CD4-positive, CD25-positive, alpha-beta regulatory T cell (primary cell): ENCODE measurements at places on chromosomes 11 and 22. TPM values are rescaled to one million over a fixed set of nuclear protein-coding genes. Genes with fewer than 3 reads are reported as not detected.

The SLC1A2 gene
- total RNA-seq = not detected

The CCDC88B gene
- 144 TPM for total RNA-seq

The ARFIP2 gene
- total RNA-seq = 45.4 TPM

DNA sequence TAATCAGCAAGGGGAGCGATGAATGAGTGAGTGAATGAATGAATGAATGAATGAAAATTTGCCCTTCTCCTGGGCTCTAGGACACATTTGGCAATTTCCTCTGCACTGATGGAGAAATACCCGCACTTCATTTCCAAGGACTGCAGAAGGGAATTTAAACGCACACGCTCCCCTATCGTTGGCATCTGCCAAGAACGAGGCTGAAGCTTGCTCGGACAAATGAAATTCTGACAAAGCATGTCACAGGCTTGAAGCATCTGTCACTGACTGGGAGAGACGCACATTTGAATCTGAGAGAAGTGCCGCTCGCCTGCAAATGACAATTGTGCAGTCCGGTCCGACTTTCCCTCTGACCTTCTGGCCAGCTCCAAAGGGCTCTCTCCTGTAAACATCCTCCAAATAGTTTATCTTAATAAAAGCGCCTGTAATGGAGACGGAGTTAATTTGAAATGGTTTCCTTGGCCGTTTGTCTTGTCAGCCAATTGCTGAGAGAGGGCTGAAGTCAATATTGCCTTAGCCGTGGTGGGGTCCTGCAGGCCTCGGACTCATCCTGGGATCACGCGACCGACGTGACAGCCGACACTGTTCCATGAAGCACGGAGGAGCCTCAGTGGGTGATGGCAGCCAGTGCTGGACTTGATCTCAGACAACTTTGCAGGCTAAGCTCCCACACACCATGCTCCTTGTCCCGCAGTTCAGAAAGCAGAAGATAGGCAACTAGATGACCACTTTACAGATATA lies 260.7 kb downstream of the MN1 start:
- H3K4me1 ChIP-seq = no peaks in the 10 kb centered on the region
- no peak overlapping the region for H3K27ac ChIP-seq
- no peak overlapping the region for H3K4me3 ChIP-seq
- H3K27me3 ChIP-seq = no peaks in the 10 kb centered on the region

- H3K27ac ChIP-seq = no peak overlapping the region
- DNase-seq = no peak
- H3K4me3 ChIP-seq = no peak overlapping the region
- H3K4me1 ChIP-seq = peaks cover 10% of the 10 kb centered on the region
Measured at GRCh38 chr11:134385774-134386565, 26.1 kb downstream of the B3GAT1 start.

DNA sequence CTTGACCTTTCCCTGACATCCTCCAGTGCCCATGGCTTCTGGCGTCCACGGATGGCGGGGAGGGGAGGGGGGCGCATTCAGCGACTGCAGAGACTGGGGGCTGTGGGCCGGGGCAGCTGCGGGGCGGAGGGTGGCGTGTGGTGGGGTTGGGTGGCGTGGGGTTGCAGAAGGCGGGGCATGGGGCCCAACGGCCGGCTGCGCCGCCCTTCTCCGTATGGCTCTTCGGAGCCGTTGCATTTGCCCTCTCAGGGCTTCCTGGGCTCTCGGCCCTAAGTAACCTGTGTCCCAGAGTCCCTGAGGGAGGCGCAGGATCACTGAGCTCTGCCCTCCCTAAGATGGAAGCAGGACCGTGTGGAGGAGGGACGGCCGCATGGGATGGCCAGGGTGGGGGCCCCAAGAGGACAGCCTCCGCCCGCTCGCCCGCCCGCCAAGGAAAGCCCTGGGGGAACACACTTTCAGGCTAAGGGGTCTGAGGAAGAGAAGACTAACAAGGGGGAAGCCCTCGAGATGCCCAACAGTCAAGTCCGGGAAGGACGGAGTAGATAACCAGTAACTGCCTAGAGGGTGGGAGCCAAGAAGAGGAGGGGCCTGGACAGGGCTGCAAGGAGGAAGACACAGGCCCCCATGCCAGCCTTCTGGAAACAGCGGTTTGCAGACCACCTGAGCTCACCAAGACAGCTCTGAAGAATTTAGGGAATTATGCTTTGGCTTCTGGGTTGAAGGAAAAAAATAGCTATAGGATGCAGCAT lies 9.2 kb upstream of the AIFM3 start:
- peaks cover 13% of the 10 kb centered on the region for H3K36me3 ChIP-seq
- H3K27ac ChIP-seq = no peak overlapping the region
- DNase-seq = no peak
- no peak overlapping the region for H3K4me3 ChIP-seq

GRCh38 chr11:9697766-9698165 lies 33.9 kb downstream of the SWAP70 start:
- no peak overlapping the region for H3K27ac ChIP-seq
- no peaks in the 10 kb centered on the region for H3K27me3 ChIP-seq
- peaks cover 21% of the 10 kb centered on the region for H3K4me1 ChIP-seq
- H3K36me3 ChIP-seq = no peaks in the 10 kb centered on the region

DNA sequence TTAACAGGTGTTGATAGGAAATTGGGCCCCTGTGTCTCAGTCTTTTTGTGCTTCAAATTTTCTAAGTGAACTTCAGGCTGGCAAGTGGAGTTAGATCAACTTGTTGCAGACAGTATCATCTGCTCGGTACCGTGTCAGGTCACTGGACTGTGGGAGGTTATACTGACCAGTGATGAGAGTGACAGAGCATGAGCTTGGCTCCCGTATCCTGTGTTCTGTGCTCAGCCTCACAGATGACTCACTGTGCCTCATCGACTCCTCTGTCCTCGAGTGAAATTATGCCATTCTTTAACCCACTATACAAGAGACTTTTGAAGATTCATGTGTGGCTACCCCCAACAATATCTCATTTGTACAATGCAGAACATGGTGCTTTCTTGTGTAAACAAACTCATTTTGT lies 7.9 kb downstream of the GRAP2 start:
- no peaks in the 10 kb centered on the region for H3K27me3 ChIP-seq
- peaks cover 83% of the 10 kb centered on the region for H3K4me1 ChIP-seq
- H3K36me3 ChIP-seq = no peaks in the 10 kb centered on the region
- peak; percentile 18 for DNase-seq
- H3K4me3 ChIP-seq = peak overlapping the region; percentile 98

DNA sequence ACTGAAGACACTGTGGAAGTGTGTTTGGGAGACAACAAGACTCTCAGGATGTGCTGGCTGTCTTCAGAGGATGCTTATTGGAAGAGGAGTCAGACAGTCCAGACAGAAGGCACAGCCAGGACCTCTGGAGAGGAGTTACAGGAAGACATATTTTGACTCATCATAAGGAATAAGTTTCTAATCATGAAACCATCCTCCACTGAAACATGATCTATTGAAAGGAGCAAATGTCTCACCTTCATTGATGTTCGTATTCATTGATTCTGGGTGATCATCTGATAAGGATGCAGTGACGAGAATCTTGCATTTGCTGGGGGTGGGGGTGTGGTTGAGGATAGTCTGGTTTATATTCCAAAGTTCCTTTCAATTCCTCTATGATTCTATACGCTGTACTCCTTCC lies 2.5 kb upstream of the CXCR5 start:
- H3K4me1 ChIP-seq = peaks cover 64% of the 10 kb centered on the region
- no peaks in the 10 kb centered on the region for H3K36me3 ChIP-seq
- no peak overlapping the region for H3K4me3 ChIP-seq
- no peak overlapping the region for H3K27ac ChIP-seq

DNA sequence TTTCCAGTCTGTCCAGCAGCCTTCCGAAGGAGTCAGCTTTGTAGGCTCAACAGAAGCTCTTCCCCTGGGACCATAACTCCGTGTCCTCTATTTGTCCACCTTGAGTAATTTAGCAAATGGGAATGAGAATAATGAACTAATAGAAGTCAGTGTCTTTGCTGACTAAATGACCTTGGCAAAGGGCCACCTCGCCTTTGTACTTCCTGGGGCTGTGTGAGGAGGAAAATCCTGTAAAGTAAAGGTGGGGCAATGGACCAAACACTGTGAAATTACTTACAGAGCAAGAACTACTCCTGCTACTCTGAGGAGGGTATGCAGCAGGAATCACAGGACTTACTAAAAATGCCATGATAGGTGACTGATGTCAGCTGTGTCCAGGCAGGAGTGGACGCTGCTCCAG lies 36.2 kb upstream of the CSNK2A3 start:
- no peaks in the 10 kb centered on the region for H3K4me1 ChIP-seq
- H3K27ac ChIP-seq = no peak overlapping the region
- no peak for DNase-seq
- H3K36me3 ChIP-seq = no peaks in the 10 kb centered on the region

DNA sequence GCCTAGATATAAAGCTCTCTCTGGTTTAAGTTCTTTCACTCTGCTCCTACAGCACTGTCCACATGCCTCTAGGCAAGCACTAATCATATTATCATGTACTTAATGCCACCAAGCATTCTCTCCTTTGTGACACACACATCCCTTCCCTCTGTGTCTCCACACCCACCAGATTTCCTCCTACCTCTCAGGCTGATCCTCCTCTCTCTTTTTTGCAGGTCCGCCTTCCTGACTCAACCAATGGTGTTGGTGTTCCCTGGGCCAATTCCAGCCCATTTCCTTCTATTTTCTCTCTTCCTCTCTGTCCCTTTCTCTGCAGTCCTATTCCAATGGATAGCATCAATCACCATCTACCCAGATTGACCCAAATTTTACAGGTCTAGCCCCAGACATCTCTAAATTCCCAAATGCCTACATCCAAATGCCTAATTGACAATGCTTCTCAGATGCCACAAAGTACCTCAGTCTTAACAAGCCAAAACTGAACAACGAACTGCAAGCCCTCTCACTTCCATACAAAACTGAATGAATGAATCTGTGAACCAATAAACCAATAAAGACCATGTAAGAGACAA lies 504 bp upstream of the ZNF215 start:
- H3K4me3 ChIP-seq = peak overlapping the region; percentile 58
- peaks cover 16% of the 10 kb centered on the region for H3K27me3 ChIP-seq
- H3K4me1 ChIP-seq = peaks cover 15% of the 10 kb centered on the region
- DNase-seq = no peak
- no peak overlapping the region for H3K27ac ChIP-seq

The SULT4A1 gene
- not detected for total RNA-seq

The LINC01488 gene
- total RNA-seq = not detected

- peaks cover 8% of the 10 kb centered on the region for H3K36me3 ChIP-seq
- DNase-seq = no peak
- H3K27ac ChIP-seq = no peak overlapping the region
- no peaks in the 10 kb centered on the region for H3K27me3 ChIP-seq
- peaks cover 10% of the 10 kb centered on the region for H3K4me1 ChIP-seq
- H3K4me3 ChIP-seq = no peak overlapping the region
Measured at GRCh38 chr22:24405631-24406321, 21.6 kb upstream of the ADORA2A start.
